ENCODE measurements at places on chromosomes 2 and 18. TPM values are rescaled to one million over a fixed set of nuclear protein-coding genes. Genes with fewer than 3 reads are reported as not detected.

The CYBRD1 gene
- 31.4 TPM for total RNA-seq

The CDCA7 gene
- 48.6 TPM for total RNA-seq

The CD8A gene
- 0.60 TPM for total RNA-seq

The RFTN2 gene
- not detected for total RNA-seq

The SULT1C2 gene
- 0.59 TPM for total RNA-seq

Data from A549 treated with Mapracorat at 1 μM for 4 hours (cell line).